ENCODE measurements at places on chromosomes 11 and 22. TPM values are rescaled to one million over a fixed set of nuclear protein-coding genes. Genes with fewer than 3 reads are reported as not detected.

OR5B17 gene
- total RNA-seq: not detected

FREY1 gene
- total RNA-seq: 3.9 TPM

CUL5 gene
- total RNA-seq: 60.2 TPM

RASGRP2 gene
- 394 TPM for total RNA-seq

PHLDA2 gene
- 0.79 TPM for total RNA-seq

C22orf15 gene
- not detected for total RNA-seq

MS4A15 gene
- not detected for total RNA-seq

RRAS2 gene
- 62.1 TPM for total RNA-seq

OR51F1 gene
- total RNA-seq: not detected

JHY gene
- 1.5 TPM for total RNA-seq

OSBPL5 gene
- total RNA-seq: 522 TPM

C11orf87 gene
- total RNA-seq: not detected

OLFML1 gene
- not detected for total RNA-seq

OR10D3 gene
- total RNA-seq: not detected

DLG2 gene
- total RNA-seq: 2.2 TPM

GPHA2 gene
- not detected for total RNA-seq
